Stimulated activated CD4-positive, alpha-beta T cell treated with anti-CD3 and anti-CD28 coated beads, Interleukin-12 subunit alpha, Interleukin-12 subunit beta, amount 100 ng/mL, for 48 hours (primary cell): ENCODE measurements at places on chromosomes 2 and 18.

GRCh38 chr2:226176283-226176984 is 623.2 kb downstream of the IRS1 start:
- no peak for DNase-seq

DNA sequence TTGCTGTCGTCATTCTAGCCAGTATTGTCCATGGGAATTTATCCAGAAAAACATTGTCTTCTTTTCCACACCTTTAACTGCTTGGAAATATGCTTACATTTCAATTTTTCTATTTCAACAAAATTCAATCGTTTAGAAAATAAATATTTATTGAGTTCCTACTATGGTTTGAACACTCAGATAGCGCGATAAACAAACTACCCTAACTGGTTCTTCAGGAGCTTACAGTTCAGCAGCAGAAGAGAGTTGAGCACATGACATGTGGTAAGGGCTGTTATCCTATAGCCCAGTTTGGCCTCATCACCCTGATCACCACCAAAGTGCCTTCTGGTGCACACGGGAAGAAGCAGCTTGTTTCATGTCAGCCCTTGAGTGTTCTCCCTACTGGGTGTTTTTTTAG is 375.2 kb upstream of the SMIM21 start:
- no peak for DNase-seq

- peak; percentile 38 for DNase-seq
Observed at GRCh38 chr2:19349911-19350677, 8.3 kb downstream of the OSR1 start.

DNA sequence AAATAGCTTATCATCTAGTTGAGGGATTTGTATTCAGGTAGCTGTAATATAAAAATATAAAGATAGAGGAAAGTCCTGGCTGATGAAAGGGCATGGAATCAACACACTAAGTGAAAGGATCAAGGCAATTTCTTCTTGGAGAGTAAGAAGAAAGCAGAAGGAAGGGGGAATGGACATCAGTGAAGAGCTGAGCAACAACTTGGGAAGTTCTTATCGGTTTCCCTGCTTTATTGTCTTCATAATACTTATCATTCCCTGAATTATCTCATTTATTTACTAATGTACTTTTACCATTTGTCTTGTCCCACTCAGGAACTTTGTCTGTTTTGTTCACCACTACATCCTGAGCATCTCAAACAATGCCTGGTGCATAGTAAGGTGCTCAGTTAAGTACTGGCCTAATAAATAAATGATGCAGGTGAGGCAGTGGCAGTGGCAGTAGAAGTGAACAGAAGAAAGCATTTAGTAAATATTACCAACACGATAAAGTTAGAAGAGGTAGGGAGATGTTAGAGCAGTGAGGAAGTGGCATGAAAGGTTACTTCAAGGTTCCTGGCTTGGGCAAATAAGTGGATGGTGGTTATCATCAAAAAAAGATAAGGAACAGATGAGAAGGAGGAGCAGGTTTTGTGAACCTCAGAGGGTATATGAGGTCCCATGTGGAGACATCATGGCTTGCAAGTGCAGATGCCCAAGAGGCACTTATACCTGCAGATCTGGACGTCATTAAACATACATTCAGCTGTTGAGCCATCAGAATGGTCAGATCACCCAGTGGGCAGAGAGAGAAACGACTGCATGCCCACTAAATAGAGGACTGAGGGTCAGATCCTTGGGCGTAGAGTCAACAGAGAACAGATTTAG is 217.8 kb downstream of the TMEM247 start:
- no peak for DNase-seq

GRCh38 chr2:120986898-120987650 is 251.4 kb downstream of the GLI2 start:
- no peak for DNase-seq

DNA sequence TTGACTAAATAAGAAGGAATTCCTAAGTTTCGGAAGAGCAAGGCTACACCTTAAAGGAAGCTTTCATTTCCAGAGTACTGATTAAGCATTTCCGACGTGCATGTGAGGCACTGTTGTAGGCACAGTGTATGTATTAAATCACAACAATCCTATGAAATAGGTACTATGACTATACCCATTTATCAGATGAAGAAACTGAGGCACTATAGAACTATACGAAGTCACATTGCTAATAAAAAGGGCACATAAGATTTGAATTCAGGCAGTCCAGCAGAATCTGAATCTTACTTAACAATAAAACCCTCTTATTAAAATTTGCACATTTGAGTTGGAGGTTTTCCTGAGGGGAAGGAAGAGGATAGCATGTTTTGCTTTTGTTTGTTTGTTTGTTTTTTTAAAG is 243.5 kb upstream of the FANCL start:
- DNase-seq = no peak

DNA sequence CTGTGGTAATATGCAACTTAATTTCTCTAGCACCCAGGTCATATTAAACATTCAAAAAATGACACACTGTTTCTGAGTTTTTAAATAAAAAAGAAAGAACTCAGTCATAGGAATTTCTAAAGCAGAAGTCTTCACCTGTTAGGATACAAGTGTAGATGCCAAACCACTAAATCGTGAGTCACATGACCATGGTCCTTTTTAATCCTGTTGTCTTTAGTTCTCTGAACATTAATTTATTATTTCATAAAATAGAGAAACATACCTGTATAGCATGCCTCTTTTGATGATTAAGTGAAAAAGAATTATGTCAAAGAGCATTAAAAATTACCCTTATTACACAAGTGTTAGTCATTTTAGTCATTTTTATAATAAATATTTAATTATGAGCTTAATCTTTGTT is 398.8 kb downstream of the CCDC85A start:
- DNase-seq = no peak

GRCh38 chr2:28062867-28063266 is 172.3 kb downstream of the BABAM2 start:
- no peak for DNase-seq

DNA sequence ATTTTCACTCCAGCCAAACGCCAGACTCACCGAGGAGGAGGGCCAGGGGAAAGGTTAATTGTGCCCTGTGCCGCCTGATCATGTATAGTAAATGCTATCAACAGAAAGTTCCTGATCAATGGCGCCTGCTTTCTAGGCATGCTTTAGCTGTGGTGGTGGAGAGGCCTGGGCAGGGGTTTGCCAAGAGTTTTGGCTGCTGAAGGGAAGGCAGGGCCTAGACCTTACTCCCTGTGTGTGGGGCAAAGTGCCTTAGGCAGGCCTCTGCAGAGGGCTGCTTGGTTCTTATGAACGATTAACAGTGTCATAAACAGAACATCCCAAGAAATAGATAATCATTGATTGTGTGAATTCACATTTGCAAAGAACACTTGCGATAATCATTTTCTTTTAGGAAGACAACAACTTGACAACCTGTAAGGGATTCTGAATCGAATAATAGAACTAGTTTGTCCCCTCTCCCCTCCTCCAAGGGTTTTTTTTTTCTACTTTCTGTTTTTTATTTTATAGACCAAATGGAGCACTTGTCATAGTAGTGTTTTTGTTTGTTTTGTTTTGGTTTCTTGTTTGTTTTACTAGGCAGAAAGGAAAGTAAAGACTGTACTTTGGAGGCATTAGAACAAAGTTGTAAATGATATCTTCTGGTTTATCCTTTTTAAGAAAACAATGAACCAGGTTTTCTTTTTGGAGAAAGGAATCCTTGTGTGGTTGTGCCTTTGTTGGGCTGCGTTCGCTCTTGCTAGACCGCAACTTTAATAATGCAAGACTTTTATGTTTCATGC is 6.5 kb downstream of the TSHZ1 start:
- DNase-seq = no peak

DNA sequence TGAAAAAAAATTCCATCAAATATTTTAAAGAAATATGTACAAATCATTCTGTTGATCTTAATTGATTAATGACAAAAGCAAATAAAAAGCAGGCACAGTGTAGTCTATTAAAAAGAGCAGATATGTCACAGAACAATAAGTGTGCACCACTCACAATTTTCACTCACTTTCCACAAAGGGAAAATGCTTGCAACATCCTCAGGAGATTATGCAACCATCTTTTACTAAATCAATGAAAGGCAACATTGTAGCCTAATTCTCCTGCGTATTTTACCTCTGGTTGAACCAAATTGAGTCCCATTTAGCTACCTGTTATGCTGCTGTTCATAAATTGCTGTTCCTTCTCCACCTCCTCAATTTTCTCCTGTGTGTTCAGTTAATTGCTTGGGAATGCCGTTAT is 1346.8 kb upstream of the PIK3C3 start:
- DNase-seq = no peak

GRCh38 chr2:120275617-120276400 is 23.2 kb downstream of the RALB start:
- DNase-seq = no peak

DNA sequence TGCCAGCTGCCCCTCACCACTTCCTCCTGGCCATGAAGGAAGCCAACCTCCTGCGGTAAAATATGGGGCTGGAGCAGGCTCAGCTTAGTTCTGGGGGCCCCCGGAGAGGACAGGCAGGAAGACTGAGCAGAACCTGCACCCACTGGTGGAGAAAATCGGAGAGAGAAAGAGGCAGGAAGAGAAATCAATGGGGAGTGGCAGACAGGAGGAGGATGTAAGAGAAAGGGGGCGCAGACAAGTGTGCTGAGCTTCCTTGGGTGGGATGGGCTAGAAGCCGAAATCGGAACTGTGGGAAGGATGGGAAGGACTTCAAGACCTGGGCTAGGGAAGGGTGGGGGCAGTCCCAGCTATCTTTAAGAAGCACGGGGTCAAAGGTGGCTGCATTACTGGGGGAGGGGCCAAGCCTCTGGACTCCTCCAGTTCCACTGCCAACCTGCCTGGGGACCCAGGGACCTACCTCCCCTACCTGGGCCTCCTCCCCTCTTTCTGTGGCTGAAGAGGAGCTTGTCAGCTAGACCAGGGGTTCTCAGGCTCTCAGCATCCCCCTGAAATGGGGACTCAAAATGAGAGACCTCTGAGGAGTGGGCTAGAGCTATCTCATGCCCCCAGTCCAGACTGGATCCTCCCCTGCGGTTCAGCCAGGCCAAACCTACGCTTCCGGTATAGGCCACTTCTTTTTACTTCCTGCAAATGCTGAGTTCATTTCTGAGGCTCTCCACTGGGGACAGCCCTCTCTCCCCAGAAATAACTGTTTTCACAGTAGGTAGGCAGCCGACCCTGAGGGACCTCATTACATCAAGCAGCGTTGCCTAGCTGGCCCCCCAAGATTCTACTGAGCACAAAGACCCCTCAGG is 33.6 kb upstream of the B3GNT7 start:
- DNase-seq = no peak

DNA sequence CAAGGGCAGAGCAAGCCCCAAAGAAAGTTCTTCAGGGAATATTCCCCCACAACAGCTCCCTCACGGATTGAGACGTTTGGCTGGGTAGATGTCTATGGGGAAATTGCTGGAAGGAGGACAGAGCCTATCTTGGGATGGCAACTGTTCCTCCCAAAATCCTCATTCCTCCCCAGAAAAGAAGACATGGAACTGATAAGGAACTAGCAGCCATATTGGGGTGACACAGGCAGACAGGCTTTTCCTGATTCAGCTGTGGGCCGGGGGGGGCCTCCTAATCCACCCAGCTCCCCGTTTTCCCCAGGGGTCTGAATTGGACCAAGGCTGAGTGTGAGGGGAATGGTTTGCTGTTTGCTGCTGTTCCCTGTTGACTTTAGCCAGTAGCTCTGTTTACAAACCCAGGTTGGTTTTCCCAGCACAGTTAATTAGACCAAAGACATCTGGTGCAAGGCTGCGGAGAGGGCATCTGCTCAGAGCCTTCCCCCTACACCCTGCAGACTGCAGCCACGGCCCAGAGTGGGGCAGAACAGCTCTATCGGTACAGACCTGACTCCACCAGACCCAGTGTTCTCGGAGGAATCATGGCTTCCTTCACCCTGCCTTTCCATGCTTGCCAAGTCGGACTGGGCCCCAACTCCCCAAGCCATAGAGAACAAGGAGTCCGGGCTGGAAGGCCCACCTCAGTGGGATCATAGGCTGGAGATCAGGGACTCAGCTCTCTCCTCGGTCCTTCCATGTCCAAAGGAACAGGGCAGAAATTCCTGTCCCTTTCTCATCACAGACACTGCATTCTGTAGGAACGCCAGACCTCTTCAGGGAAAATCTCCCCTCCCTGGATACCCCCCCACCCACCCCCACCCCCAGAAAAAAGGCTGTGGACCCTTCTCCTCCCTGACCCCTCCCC is 1.7 kb upstream of the PKDCC start:
- no peak for DNase-seq

- no peak for DNase-seq
Observed at GRCh38 chr2:129024796-129025195, 706.1 kb upstream of the HS6ST1 start.

- DNase-seq = no peak
Observed at GRCh38 chr2:118055512-118056164, 32.6 kb upstream of the INSIG2 start.

DNA sequence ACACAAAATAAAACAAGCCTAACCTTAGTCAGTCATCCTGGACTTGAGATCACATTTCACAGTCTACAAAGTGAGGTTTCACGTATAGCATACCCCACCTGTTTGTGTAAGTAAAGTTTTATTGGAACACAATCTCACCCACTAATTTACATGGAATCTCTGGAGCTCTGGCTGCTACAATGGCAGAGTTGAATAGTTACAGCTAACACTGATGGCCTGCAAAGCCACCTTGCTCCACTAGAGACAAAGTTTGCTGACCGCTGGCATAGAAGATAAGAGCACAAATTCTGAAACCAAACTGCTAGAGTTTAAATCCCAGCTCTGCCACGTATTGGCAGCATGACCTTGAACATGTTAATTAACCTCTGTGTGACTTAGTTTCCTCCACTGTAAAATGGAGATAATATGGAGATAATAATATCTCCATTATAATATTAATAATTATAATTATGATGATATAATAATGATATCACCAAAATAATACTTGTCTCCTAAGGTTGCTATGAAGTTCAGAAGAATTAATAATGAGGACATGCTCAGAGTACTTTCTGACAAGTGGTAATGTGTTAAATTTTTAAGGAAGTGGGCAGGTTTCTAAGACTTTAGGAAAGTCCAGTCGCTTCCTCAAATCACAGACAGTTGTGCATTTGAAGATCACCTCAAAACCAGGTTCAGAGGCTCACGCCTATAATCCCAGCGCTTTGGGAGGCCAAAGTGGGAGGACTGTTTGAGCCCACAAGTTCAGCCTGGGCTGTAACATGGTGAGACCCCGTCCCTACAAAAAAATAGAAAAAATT is 204.6 kb downstream of the SH3RF3 start:
- DNase-seq = no peak
